M059J (cell line): ENCODE measurements at places on chromosomes 16 and 17.

DNA sequence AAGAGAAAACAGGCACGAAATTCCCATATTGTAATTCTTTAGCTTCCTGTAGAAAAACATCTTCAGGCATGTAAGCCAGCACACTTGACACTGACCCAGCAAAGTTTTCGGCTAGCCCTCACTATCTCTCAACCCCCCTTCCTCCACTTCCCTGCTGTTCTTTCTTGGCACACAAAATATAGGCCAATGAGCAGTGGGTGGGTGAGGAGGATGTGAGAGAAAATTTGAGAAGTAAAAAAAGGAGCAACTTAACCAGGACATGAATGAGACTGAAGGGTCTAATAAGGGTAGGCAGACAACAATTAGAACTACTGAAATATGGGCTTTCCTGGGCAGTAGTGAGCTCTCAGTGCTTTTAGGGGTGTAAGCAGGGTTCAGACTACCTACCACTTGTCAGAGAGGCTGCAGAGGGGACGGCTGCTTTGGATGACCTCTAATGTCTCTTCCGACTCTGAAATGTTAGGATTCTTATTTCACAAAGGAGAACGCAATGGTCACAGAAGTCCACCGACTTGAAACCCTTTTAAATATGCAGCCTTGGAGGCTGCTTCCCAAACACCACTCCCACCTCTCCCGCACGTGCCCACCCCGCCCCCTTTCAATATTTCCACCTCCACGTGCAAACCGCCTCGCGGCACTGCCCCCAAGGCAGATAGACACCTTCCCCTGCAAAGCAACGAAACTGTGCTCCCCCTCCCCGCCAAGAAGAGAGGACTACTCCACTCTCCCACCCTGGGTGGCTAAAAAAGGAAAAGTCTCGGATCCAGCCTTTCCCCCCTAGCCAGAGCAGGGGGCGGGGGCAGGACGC is 889 bp downstream of the MBTD1 start:
- peak; percentile 21 for DNase-seq

- DNase-seq = peak; percentile 42
Observed at GRCh38 chr17:27457731-27458523, 1.7 kb downstream of the KSR1 start.

DNA sequence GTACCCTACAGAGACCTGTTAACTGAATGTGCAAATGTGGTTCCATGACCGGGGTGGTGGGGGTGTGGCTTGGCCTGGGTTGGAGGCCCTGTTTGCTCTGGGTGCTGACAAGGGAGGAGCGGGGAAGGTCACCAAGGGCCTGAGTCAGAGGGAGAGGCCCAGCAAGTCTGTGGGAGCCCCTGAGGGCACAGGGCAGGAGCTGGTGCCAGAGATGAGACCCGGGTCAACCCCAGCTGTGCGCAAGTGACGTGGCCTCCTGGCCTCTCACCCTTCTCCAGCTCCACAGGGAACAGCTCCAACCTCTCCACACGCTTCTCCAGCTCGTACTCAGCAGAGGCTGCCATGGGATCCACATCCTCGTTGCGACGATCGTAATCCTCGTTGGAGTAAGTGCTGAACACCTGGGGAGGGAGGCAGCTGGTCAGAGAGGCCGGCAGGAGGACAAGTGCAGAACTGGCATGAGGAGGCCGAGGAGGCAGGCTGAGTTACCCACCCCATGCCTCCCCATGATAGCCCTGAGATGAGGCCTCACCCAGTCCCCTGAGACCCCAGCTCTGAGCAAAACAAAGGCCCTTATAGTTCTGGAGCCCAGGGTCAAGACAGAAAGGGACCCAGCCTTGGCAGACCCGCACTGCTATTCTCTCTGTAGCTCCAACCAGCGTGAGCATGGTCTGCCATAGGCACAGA is 5.5 kb downstream of the PPP1R9B start:
- DNase-seq = peak; percentile 23

DNA sequence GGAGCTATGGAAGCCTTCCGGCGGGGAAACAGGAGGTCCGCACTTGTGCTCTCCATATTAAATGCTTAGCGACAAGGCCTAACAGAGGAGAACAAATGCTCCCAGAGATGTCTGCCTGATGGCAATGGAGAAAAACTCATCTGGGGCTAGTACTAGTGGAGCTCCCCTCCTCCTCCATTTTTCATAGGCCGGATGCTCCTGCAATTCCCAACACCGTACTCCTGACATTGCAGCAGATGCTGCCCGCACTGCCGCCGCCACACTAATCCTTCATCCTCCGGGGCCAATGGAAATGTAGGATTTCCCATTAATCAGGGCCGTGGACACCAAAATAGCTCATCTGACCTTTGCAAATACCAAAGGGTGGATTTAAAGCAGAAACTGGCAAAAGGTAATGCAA is 27.5 kb downstream of the TOM1L2 start:
- DNase-seq = no peak

DNA sequence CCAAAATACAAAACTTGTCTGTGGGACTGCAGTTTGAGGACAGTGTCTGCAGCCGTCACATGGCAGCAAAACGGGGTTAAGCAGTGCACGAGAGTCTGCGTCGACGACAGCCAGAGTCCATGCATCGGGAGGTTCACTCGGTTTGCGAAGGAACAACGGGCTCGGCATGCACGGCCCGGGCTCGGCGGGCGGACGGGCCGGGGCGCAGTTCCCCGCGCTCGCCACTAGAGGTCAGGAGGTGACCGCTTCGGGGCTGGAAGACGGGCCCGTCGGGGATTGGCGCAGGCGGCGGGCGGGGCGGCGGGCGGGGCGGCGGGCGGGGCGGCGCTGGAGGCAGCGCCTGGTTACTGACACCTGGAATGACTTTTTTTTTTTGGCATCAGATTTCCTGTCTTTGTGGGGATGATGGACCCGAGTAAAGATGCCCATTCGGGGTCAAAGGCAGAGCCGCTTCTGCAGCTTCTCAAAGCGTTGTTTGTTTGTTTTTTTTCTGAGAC is 6.5 kb downstream of the SCGB1C2 start:
- DNase-seq = peak; percentile 51

DNA sequence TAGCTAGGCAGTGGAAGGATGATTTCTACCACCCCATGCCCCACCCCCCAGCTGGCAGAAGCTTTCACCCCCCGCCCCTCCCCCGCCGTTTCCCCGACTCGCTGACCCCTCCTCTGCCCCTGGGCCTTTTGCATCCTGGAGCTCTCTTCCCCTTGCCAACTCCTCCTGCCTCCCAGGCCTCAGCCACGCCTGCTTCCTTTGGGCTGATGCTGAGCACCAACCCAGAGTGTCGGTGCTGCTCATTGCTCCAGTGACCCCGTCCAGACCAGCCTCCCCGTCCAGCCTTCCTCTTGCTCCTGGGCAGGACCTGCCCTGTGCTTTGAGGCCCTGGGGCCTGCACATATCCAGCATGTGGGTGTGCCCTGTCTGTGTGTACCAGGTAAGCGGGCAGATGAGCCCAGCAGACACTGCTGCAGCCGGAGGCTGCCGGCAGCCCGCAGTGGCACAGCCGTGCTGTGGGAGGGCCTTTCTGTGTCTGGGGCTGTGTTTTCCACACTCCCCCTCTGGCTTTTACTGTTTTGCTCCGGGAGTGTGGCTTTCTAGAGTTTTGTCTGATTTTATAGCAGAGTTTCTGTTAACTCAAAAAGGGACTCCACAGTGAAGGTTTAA is 72.9 kb downstream of the JPH3 start:
- no peak for DNase-seq

- no peak for DNase-seq
Observed at GRCh38 chr17:54749157-54749556, 151.5 kb upstream of the TOM1L1 start.

GRCh38 chr16:84730406-84731106 is 30.8 kb downstream of the USP10 start:
- peak; percentile 94 for DNase-seq

DNA sequence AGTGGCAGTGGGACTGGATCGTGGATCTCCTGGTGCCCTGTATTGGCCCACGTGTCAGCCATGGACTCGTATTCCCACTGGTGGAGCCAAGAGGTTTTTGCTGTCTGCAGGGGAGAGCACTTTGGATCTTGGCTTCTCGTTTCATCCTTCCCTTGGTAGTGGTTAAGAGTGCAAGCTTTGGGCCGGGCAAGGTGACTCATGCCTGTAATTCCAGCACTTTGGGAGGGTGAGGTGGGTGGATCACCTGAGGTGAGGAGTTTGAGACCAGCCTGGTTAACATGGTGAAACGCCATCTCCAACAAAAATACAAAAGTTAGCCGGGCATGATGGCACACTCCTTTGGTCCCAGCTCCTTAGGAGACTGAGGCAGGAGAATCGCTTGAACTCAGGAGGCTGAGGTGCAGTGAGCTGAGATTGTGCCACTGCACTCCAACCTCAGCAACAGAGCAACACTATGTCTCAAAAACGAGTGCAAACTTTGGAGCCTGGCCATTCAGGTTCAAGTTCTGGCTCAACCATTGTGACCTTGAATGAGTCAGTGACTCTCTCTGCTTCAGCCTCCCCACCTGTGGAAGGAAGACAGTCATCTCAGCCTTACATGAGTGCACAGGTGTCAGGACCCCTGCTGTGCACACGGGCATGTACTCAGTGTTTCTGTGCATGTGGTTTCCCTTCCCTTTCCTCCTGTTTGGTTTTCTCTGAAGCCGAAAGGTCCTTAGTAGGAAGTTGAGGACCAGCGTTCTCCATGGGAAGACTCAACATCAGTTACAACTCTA is 57.4 kb downstream of the PLCG2 start:
- DNase-seq = peak; percentile 62

GRCh38 chr16:9602189-9602588 is 510.7 kb downstream of the HAPSTR1 start:
- no peak for DNase-seq

DNA sequence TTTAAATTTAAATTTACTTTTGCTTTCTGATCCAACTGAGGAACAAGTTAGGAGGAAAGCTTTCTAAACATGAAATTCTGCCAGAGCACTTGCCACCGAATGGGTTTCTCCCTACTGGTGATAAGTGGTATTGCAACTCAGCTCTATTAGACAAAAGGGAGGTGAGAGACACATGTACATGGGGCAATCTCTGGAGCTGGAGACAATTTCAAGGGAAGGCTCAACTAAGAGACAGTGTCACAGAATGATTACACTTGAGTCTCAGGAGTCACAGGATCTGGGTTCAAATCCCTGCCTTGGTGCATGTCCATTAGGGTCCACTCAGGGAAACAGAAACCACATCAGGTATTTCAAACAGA is 37.4 kb downstream of the SOCS1 start:
- no peak for DNase-seq

- no peak for DNase-seq
Observed at GRCh38 chr17:29193146-29193545, 12.9 kb upstream of the MYO18A start.

- no peak for DNase-seq
Observed at GRCh38 chr17:35555691-35556090, 4.9 kb downstream of the SLFN14 start.

DNA sequence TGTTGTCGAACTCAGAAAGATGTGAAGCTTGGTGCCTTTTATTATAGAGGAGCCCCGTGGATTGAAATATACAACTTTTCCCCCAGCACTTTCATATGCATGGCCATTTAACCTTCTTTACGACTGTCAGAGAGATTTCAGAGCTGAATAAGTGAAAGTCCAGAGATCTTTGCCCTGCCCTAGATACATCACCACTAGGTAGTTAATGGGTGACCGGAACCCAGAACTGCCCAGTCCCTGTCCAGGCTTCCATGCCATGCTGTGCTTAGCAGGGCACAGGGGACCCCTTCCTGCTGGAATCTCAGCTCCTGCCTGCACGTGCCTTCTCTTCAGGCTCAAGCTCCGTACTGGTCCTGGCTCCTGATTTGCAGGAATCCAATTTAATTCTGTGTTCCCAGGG is 32.2 kb downstream of the SRL start:
- DNase-seq = no peak

DNA sequence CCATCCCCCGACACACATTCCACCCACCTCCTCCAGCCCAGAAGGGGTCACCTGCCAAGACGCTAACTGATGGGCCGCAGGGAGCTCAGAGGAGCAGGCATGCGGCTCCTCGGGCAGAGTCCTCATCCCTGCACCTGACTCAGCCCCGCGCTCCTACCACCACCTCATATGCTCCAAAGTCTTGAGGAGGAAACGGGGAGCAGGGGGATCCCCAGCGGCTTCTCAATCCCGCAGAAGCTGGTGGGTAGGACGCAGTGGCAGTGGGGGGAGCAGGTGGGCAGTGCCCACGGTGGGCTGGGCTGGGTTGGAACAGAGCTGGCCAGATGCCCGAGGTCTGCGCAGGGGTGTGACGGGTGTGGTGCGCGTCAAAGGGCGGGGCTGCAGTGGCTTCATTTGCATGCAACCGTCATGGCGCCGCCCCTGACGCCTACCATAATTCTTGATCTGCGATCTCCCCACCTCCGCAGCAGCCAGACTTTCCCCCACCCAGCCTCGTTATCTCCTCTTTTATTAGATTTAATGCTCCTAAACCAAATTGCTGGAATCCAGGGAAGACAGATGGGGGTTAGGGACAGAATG is 39.0 kb upstream of the EMP2 start:
- no peak for DNase-seq
